ENCODE measurements at places on chromosomes 6 and 20.

DNA sequence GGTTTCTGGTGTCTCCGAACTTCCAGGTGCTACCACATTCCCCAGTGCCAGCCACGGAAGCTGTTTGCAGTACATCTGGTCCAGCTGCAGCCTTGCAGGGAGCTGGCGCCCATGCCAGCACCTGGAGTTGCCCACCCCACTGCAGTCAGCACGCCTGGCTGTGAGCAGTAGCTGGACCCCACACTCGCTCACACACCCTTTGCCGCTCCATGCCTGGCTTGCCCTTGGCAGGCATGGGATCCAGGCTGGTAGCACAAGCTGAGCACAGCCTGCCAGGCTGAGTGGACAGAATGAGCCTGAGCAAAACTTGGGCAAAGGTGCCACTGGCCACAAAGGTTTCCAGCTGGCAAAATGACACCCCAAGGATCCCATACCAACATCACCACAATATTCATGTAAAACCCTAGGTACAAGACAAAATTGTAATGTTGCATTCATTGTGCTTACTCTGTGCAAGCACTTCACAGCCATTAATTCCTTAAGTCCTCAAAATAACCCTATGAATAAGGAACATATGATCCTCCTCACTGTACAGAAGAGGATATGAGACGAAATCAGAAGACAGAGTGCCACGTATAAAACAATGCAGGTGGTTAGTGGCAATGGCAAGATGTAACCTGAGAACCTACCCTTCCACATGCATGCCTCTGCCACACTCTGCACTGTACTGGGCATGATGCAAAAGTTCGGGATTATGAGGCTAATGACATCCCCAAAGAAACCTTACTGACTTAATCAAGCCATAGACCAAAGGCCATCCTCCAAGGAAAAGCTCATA, 18.3 kb downstream of the KIF16B start:
- no peak for DNase-seq

- no peak for DNase-seq
These were observed 349.3 kb downstream of the FARS2 start for GRCh38 chr6:5610640-5611039.

DNA sequence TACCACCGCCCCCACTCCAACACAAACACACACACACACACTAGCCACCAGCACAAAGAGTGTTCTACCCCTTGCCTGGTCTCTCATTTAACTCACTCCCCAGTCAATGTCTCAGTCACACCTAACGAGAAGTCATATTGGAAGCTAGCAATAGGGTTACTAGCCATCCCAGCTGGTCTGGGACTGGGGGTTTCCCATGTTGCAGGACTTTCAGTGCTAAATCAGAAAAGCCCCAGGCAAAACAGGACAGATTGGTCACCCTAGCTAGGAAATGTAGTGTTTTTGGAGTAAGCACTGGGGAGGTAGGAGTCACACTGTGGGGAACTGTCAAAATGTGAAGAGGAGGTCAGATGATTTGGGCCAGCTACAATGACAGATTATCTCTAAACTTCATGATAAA, 158.1 kb downstream of the UNC5CL start:
- DNase-seq, result no peak

DNA sequence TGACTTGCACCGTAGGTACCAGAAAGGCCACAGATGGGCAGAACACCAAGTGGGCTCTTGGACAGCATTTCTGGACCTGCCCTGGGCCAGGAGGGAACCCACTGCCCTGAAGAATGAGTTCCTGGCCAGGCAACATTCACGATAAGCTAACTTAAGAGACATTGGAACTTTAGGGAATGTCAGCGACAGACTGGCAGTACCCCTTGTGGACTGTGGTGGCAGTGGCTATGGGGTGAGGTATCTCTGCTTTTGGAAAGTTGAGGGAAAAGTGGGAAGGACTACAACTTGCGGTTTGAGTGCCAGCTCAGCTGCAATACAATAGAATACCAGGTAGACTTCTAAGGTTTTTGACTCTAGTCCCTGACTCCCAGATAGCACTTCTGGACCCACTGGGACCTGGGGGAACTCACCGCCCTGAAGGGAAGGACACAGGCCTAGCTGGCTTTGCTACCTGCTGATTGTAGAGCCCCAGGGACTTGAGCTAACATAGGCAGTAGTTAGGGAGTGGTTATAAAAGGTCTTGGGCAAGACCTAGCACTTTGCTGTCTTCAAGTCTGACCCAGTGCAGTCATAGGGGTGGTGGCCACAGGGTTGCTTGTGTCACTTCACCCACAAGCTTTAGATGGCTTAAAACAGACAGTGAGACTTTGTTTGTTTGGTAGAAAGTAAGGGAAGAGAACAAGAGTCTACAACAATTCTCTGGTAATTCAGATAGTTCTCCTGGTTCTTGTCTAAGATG, 617.6 kb downstream of the COL12A1 start:
- DNase-seq, result no peak

DNA sequence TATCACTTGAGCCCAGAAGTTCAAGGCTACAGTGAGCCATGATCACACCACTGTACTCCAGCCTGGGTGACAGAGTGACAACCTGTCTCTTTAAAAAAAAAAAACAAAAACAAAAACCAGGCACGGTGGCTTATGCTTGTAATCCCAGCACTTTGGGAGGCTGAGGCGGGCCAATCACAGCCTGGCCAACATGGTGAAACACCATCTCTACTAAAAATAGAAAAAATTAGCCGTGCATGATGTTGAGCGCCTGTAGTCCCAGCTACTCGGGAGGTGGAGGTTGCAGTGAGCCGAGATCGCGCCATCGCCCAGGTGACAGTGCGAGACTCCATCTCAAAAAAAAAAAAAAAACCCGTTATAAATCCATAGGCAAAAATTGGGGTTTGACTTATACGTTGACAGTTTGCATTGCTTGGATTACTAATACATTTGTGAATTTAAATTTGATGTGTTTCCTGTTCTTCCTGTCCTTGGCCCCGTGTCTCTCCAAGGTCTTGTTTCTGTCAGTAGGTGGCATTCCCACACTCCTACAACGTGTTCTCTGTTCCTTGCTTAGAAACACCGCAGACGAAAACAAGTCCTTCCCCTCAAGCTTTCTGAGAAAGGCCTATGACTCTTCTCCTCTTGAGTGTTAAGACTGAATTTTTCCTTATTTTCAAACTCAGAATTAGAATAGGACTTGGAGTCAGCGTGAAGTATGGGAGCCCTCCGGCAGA, 147.0 kb downstream of the DTNBP1 start:
- DNase-seq, result no peak

GRCh38 chr6:96212066-96212465, 196.3 kb downstream of the FUT9 start:
- no peak for DNase-seq

- no peak for DNase-seq
These were observed 6.2 kb upstream of the CD93 start for GRCh38 chr20:23092384-23092756.

GRCh38 chr20:18255526-18255925, 32.8 kb upstream of the ZNF133 start:
- no peak for DNase-seq

GRCh38 chr6:117976030-117976651, 69.1 kb downstream of the SLC35F1 start:
- no peak for DNase-seq

GRCh38 chr20:61694682-61695081, 371.0 kb downstream of the TAF4 start:
- no peak for DNase-seq

GRCh38 chr20:9038791-9039535, 29.9 kb upstream of the PLCB4 start:
- DNase-seq, result no peak

DNA sequence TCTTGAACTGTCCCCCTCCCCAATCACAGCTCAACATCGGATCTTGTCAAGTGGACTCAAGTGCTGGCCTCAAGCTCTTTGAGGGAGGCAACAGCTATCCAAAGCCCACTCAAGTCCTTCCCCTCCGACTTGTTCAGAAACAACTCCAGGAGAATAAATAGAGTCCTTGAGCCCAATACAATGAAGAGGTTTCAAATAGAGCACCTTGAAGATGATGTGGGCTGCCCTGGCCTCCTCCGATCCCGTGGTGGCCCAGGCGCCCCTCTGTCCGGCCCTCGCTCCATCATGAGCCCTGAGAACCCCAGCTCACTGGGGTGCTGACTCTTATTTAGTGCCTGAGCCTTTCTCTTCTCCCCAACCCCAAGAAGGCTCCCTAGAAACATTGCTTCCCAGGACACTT, 164.3 kb upstream of the PMEPA1 start:
- DNase-seq, result no peak

DNA sequence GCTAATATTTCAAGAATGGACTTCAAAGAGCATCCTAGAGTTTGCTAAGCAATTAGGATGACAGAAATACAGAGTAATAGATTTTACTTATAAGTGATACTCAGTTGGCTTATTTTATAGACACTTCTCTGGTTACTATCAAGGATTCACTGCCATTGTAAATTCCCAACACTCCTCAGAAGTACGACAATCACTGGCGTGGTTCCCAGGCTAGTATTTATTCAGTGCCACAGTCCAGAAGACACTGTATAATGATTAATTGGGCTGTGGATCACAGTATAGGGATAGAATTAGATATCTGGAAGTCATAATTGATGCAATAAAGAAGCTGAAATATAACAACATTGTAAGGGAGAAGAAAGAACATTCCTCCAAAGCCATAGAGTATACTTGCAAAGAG, 15.7 kb downstream of the MANEA start:
- no peak for DNase-seq

GRCh38 chr20:57555457-57556184, 5.3 kb upstream of the PCK1 start:
- DNase-seq, result no peak

GRCh38 chr6:82268301-82268846, 20.8 kb upstream of the IBTK start:
- DNase-seq, result no peak

DNA sequence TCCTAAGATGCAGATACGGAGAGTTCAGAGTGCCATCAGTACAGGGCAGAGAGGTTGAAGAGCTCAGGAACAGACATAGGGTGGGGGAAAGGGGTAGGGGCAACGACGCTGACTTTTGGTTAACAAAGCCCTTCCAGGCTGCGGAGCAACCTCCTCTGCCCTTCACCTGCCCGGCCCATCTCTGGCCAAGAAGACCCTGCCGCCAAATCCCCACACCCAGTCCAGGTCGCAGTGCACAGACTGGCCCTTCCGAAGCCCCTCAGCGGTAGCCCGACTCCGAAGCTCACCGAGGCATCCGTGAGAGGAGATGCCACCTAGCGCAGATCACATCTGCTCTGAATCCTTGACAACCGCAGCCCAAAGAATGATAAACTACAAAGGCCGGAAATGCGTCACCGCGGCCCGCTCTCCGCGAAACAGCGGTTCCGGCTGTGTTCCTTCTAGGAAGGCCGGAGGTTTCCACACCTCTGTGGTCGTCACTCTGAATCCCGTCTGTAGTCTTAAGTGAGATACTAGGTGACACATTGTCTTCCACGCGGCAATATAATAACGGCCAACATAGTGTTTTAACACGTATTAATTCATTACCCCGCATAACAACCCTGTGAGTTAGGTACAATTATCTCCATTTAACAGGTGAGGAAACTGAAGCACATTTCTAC, at the start of gene ZSCAN23:
ZSCAN23 (minus strand) TSS at position 380 of the 662 bp plus-strand sequence. CDS start 7,225 bp downstream, outside the sequence.
- no peak for DNase-seq

GRCh38 chr6:68777956-68778355, 142.9 kb downstream of the ADGRB3 start:
- no peak for DNase-seq

DNA sequence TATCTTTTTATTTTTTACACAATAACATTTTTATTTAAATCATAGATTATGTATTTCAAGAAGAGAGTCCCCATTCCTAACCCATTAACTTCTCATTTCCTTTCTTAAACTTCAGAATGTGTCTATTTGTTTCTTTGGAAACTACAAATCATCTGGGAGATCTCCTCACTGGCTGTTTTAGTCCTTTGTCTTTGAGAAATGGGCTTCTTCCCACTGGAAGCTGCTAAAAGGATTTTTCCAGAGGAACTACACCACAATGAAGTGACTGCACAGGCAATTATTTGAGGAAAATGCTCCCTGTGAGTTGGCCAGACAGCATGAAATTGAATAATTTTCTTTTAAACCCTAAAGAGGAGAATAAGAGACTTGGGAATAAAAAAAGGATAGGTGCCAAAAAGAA, 119.1 kb downstream of the TENT5A start:
- DNase-seq, result no peak

DNA sequence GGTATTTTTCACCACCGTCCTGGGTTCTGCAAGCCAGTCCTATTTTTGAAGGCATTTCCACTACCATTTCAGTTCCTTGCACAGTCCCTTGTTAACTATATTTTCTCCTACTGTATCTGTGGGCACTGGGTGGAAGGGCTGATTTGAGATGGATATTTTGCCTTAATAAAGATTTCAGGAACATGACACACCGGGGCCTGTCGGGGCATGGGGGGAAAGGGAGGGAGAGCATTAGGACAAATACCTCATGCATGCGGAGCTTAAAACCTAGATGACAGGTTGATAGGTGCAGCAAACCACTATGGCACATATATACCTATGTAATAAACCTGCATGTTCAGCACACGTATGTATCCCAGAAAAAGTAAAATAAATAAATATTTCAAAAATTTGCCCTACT, 22.4 kb downstream of the STK38 start:
- DNase-seq, result no peak

GRCh38 chr6:93581371-93581770, 162.0 kb upstream of the EPHA7 start:
- DNase-seq, result no peak

DNA sequence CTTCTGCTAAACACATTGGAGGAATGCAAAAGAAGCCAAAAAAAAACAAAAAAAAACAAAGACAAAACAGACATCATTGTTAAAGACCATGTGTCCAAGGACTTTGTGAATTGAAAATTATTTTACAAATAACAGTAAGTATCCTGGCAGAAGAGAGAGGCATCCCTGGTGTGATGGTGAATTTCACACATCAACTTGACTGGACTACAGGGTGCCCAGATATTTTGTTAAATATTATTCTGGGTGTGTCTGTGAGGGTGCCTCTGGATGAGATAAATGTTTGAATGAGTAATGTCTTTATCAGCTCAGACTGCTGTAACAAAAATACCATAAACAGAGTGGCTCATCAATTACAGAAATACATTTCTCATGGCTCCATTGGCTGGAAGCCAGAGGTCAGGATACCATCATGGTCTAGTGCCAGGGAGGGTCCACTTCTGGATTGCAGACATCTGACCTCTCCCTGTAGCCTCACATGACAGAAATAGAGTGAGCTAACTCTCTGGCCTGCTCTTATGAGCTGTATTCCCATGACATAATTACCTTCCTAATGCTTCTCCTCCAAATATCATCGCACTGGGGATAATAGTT, 12.2 kb upstream of the C6orf118 start:
- DNase-seq, result no peak

DNA sequence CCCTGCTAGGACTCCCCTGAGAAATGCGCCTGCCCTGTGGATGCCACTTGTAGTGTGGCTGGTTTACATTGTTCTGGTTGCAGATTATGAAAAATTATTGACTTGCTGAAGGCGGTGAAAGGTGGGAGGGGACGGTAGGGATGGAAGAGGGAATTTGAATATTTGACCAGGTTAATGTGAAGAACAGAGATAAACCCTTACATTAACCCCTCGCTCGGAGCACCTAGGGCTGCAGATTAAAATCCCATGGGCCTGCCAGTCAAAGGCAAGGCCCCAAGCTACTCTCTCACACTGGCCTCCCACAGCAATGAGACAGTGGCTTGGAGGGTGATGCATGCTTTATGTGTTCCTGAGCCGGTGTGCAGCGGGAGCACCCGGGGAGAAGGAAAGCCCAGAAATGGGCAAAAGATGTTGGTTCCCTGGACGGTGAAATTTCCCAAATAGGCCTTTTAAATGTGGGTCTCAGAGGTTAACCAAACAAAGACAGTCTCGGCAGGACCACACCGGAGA, 2.5 kb downstream of the FOXF2 start:
- DNase-seq, result no peak

- DNase-seq, result no peak
These were observed 118.9 kb upstream of the CEP85L start for GRCh38 chr6:118770112-118770788.

GRCh38 chr6:54100411-54101006, 10.7 kb upstream of the MLIP start:
- no peak for DNase-seq

Data from cortex of kidney (tissue), 1 donor.